ENCODE measurements at places on chromosomes 16 and 17. TPM values are rescaled to one million over a fixed set of nuclear protein-coding genes. Genes with fewer than 3 reads are reported as not detected.

Gene SUPT6H
- 26.3 TPM for total RNA-seq

Gene EMP2
- total RNA-seq: 8.5 TPM

Gene PPY
- total RNA-seq: not detected

Gene CFAP97D1
- not detected for total RNA-seq
